ENCODE measurements at places on chromosomes 5 and 9.
A peak's percentile ranks its signal among the peaks of the same experiment; 100 is the strongest.

DNA sequence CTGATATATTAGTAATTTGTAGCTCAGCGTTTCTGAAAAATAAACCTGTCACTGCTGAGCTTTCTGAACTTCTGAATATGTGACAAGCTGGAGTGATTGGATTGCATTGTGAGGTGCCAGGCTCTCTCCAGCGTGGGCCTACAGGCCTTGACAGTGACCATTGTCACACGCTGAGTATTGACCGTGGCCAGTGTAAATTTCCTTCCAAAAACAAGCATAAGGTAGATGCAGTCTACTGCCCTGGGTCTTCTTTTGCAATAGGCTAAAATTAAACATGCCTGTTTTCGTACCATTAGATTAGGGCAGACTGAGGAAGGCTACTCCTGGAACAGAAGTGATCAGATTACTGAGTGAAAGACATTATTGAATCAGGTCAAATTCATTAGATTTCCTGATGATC is 60.2 kb downstream of the SPEF2 start:
- no peak for DNase-seq

GRCh38 chr5:134464988-134465815 is 53.5 kb upstream of the CDKN2AIPNL start:
- DNase-seq: peak; percentile 51

- no peak for DNase-seq
Observed at GRCh38 chr5:114727358-114727757, 365.5 kb downstream of the KCNN2 start.

GRCh38 chr5:157213527-157214243 is 33.0 kb downstream of the ITK start:
- DNase-seq: no peak

- no peak for DNase-seq
Observed at GRCh38 chr9:116674210-116674980, 12.7 kb upstream of the TRIM32 start.

DNA sequence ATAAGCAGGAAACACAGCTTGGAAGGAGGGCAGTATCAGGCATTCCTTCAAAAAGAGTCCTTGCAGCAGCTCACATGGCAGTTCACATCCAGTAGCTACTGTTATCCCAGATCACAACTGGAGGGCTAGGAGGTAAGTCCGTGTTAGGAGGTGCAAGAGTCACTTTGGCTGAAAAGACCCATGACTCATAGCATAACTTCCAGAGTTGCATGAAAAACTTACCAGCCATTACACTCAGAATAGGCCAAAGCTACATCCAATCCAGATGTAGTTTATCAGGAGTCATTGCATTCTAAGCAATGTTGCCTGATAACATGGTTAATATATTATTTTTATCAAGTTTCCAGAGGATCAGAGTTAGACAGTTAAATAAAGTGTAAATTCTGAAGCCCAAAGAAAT is 1126.4 kb upstream of the SEMA6A start:
- no peak for DNase-seq

DNA sequence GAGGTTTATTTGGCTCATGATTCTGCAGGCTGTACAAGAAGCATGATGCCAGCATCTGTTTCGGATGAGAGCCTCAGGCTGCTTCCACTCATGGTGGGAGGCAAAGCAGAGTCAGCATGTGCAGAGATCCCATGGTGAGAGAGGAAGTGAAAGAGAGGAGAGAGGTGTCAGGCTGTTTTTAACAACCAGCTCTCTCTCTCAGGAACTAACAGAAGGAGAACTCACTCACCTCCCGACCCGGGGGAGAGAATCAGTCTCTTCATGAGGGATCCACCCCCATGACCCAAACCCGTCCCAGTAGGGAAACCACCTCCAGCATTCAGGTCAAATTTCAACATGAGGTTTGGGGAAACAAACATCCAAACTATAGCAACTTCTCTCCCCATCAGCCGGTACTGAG is 187.7 kb downstream of the ENC1 start:
- DNase-seq: no peak

DNA sequence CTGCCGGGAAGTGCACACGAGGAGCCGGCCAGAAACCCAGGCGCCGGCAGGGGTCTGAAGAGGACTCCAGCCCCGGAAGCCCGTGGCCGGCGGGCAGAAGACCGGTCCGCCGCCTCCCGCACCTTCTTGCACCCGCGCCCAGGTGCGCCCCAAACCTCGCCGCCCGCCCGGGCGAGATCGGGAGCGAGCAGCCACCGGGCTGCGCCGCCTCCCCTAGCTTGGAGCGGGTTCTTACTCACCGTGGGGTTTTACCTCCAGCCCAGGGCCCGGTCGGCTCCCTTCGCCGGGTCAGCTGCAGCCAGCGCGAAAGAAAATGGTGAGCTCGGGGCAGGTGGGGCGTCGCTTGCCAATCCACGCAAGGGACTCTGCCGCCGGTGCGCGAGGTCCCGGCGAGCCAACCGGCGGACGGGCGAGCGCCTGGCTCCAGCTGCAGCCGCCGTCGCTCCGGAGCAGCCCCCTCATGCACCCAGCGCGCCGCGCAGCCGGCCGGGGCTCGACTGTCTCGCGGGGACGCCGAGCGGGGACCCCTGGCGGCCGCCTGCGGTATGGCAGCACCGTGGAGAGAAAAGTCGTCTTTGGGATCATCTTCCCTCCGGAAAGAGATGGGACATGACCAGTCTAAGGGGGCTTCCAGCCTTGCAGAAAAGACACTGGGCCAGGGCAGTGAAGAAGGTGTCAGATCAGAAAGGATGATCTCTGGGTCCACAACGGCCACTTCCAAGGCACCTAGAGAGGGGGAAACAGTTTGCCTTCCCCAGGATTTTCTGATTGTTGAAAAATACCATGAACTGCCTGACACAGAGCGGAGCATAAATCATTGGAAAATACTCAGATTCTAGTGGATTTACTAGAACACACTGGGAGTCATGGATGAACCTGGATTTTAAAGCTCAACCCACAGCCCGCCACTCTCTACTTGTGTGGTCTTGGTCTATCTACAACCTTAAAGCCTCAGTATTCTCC is at the start of gene MOB3B:
Gene MOB3B, minus strand, starts transcription at position 499 of the 963 bp plus-strand sequence. CDS start 74,264 bp downstream, outside the sequence.
- peak; percentile 95 for DNase-seq

- no peak for DNase-seq
Observed at GRCh38 chr5:137233726-137234125, 265.4 kb downstream of the SPOCK1 start.

GRCh38 chr5:43362725-43363435 is 49.3 kb downstream of the CCL28 start:
- DNase-seq: no peak

DNA sequence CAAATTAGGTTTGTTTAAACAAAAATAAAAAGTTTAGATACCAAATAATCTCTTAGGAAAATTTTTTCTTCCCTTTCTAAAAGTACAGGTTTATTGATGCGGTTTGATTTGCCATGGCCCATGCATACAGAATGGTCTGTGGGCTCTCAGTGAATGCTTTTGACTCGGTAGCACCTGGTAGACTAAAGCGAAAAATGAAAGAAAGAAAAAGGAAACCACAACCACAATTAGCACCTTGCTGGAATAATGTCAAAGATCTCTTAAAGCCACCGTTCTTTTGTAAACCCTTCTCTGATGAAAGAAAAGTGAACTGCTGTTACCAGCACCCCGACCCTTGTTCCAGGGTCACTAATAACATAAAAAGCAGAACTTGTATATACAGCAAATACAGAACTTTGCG is 157.9 kb downstream of the NFIB start:
- DNase-seq: no peak

DNA sequence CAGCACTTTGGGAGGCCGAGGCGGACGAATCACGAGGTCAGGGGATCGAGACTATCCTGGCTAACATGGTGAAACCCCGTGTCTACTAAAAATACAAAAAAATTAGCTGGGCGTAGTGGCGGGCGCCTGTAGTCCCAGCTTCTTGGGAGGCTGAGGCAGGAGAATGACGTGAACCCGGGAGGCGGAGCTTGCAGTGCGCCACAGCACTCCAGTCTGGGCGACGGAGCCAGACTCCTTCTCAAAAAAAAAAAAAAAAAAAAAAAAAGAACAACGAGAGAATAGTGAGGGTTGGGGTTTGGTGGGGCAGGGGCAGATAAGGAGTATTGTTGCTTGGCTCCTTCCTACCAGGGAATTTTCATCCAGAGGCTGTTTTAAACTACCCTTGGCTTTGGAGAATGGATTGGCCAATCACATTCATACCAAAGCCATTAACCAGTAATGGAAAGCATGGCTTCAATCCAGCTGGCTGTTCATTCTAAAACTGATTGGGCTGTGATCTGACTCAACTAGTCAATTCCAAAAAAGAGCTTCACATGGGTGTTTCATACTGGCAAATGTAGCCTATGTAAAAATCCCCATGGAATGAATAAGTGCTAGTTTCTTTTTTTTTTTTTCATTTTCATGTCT is 64.4 kb downstream of the PLCXD3 start:
- DNase-seq: no peak

DNA sequence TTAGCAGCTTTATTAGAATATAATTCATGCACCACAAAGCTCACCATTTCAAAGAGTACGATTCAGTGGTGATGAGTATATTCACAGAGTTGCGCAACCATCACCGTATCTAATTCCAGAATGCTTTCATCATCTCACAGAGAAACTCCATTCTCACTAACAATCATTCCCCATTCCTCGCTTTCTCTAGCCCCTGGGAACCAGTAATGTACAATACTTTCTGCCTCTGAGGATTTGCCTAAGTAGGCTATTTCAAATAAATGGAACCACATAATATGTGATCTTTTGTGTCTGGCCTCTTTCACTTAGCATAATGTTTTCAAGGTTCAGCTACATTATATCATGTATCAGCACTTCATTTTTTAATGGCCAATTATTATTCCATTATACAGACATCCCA is 145.1 kb upstream of the ADAMTS16 start:
- no peak for DNase-seq

DNA sequence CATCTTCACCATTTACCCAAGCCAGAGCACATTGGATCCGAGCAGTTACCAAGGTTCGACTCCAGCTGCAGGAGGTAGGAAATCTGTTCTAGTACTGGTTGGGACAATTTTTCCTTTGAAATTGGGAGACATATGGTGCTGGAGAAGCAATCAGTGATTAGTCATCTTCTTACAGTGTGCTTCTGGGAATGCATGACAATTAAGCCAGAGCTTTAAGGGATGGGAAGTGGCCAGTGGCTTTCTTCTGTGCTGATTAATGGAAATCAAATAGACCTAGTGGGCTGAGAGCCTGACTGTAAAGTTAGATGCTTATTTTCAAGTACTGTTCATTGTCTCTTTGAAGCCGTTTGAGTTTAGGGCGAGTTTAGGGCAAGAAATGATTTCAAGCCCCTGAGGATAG is 152.1 kb downstream of the UNC13B start:
- no peak for DNase-seq

GRCh38 chr9:134393582-134394280 is 67.5 kb downstream of the RXRA start:
- DNase-seq: no peak

- DNase-seq: no peak
Observed at GRCh38 chr9:24846248-24846912, 300.7 kb upstream of the IZUMO3 start.

GRCh38 chr5:90932052-90932699 is 373.6 kb downstream of the ADGRV1 start:
- DNase-seq: peak; percentile 77

DNA sequence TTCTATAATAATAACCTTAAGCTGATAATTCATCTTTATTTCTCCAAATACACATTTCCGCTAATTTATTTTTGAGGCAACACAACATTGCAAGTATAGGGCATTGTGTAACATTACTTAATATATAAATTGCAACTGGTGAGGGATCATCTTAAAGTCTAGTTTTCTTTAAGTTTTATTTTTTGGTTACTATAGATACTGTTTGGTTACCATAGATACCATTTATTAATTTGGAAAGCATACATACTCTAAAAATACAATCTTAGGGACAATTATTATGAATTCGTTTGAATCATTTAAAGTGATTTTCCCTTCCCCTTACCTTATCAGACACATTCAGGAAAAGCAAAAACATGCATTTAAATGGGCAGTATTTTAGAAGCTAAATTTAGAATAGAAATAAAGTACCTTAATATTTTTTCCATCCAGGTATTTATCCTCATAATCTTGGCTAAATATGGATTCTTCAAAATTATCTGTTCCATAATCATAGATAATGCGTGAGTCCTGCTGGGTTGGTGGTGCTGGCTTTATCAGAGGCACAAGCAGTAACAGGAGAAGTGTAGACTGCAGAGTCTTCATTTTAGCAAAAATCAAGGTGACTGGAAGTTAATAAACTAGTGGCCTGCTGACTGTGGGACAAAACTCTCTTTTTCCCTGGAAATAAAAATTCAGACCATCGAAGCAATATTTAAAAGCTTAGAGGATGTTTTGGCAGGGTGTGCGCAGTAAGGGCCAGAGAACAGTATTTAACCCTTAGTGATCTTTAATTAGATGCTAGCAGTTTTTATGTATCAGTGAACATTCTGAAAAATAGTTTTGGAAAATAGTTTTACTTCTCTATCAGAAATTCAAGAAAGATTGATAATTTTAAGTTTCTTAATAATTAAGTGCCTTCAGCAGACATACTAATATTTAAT is 1.3 kb downstream of the OGN start:
- no peak for DNase-seq

Measured in endodermal cell (in vitro differentiated cells).